WTC11 (cell line): ENCODE measurements at places on chromosomes 2 and 18. TPM values are rescaled to one million over a fixed set of nuclear protein-coding genes. Genes with fewer than 3 reads are reported as not detected.

DNA sequence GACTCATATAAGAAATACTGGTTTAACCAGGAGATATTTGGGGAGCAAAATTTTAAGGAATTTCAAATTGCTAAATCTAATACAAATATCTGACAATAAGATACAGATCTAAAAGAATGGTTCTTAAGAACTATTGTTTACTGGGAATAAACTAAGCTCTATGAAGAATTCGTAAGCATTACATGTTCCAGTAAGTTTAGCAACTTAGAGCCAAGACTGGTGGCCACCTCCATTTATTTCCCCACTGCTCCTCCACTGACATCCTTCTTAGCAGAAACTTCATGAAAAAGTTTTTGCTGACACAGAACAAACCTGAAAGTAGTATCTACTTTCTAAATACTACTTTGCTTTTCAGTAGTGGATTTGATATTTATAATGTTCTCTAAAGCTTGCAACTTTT is 83.0 kb downstream of the ACSL3 start:
- DNase-seq, result no peak
- H3K4me1 ChIP-seq, result peaks cover 30% of the 10 kb centered on the region
- H3K27ac ChIP-seq, result peak overlapping the region; percentile 80; the same call in 1 of the 2 replicates

The CYP26B1 gene
- 0.30 to 0.50 TPM (median 0.42 TPM) in 3 replicates for total RNA-seq

The POMC gene
- 3.2 to 4.4 TPM (median 3.7 TPM) in 3 replicates for total RNA-seq

The GATA6 gene
- total RNA-seq, result 0.15 to 0.21 TPM (median 0.18 TPM) in 3 replicates

The AQP12B gene
- not detected in 3 replicates for total RNA-seq
